NCI-H1436 treated with DMSO at 0.1 percent for 48 hours (cell line): ENCODE measurements at places on chromosomes 13 and 19.
A peak's percentile ranks its signal among the peaks of the same experiment; 100 is the strongest.

- DNase-seq, result no peak
Measured at GRCh38 chr19:16893686-16893989, 4.8 kb downstream of the F2RL3 start.

DNA sequence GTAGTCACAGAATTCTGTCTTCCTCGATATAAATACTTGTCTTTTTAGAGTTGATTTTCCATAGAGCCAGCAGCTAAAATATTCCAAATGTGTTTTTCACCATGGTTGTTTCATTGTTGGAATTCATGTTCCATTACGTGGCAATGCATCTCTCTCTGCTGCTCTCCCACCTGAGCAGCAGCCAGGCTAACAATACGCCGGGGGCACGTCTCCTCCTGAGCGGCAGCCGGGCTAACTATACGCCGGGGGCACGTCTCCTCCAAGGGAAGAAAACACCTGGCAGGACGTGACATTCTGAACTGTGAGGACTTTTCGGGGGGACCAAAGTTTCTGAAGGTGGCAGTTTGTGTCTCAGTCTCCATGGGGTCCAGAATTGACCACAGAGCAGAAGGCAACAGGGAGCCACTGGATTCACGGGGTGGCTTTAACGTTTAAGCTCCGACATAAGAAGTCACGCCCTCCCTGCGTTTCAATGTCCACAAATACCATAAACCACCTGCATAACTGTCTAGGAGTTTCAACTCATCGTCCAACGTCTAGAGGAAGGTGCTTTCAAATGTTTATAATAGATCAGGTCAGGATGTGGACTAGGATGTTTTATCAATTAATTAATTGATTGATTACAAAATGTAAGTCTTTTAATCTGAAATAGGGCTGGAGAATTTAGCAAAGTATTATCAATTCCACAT is 15.1 kb downstream of the PLPP2 start:
- no peak for DNase-seq

DNA sequence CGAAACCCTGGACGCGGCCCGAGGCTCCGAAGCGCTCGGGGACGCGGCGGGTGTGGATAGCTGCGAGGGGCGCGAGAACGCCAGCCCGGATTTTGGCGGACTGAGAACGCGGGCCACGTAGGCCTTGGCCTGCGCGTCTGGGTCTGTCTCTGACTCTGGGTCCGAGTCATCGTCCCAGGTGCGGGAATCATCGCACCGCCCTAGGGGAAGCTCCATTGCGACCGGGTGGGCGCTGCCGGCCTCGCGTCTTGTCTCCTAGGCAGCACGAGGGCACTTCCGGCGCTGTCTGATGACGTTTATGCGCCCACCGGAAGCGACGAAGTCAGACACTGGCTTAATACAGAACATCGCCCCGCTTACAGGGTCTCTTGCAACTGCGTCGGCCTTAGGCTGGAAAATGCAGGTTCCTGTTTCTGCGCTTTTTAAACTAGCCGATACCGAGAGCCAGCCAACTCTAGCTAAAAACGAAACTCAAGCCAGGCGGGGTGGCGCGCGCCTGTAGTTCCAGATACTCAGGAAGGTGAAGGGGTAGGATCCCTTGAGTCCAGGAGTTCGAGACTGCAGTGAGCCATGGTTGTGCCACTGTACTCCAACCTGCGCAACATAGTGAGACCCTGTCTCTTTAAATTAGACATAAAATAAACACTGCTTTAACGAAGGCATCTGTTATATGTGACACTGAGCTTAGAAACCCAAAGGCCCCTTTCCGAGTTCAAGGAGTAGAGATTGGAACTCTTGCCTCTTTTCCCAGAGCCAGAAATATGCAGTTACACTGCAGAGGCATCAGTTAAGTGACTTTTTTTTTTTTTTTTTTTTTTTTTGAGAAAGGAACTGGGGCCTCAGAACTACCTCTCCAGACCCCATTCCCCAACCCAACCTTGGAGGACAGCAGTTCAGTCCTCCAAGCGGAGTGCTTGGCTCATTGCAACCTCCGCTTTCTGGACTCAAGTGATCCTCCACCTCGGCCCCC is at the start of gene FBXW9:
Gene FBXW9, minus strand, starts transcription at position 266 of the 970 bp plus-strand sequence. Its CDS starts 50 bp downstream, at position 216.
- peak; percentile 45 for DNase-seq

DNA sequence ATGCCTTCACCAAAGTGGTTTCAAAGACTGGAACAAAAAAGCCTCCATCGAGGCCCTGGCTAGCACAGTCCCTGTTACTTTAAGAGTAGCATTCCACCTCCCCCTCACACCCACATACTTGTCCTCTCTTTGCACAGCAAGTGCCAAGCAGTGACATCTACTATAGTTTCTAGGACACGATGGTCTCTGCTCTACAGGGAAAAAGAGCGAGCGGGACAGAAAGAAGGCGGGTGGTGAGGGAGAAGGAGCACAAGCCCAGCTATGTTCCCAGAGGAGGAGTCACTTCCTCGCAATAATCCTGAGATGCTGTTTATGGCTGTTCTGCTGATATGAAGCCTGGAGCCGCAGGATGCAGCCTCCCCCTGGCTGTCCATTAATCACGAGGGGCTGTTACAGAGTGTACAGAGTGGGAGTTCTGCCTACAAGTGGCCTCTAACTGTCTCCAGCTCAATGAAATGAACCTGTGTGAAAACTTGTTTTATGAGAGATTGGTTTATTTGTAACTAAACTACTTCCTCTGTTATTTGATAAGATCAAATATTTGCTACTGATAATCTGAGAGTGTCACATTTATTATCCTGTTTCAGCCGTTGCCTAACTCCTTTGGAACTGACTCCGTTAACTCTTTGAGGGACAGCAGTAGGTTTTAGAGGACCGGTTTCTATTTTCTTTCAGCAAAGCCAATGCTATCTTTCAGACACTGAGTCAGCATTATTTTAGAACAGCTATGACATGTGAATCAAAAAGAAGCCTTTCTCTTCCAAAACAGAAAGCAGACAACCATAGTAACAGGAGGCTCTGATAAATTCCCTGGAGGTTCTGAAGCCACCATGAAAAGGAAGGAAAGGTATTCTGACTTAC is 208.0 kb downstream of the SPRY2 start:
- no peak for DNase-seq

GRCh38 chr13:106696140-106696539 is 128.2 kb upstream of the ARGLU1 start:
- DNase-seq, result no peak

DNA sequence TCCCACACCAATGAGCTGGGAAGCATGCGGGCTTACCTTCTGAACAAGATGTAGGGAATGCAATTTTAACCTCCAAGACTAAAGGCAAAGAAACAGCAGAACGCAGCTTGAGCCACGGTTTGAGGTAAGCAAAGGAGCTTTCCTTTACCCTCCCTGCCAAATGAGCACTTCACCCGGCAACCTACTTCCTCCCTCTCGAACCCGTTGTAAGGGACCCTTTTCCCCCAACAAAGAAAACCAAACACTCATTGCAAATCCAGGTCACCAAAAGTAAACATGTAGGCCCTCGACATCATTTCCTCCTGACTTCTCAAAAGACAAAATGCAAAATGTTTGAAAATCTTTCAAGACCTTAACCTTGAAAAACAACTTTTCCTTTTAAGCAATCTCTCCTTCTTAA is 65.3 kb downstream of the ABCC4 start:
- DNase-seq, result no peak
